ENCODE measurements at places on chromosomes 3 and 15.

DNA sequence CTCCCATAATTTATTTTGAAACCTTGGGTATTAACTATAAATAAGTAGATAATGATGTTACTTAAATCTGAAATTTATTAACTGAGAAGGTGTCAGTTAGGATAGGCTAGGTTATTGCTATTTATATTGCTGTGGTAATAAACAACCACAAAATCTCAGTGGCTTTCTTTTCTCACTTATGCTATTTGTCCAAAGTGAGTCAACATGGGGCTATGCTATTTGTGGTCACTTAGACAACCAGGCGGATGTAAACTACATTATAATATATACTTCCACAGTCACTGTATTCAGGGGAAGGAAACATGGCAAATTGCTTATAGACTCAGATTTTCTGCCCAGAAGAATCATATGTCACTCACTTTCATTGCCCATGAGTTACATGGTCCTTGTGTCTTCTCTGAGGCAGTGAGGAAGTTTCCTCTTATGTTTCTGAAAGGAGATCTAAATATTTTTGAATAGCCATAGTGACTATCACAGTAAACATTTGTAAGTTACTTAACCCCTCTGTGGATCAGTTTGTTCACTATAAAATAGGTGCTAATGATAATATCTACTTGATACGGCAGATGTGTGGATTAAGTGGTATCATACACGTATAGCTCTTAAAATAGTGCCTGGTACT lies 19.8 kb downstream of the HMG20A start:
- DNase-seq = no peak

DNA sequence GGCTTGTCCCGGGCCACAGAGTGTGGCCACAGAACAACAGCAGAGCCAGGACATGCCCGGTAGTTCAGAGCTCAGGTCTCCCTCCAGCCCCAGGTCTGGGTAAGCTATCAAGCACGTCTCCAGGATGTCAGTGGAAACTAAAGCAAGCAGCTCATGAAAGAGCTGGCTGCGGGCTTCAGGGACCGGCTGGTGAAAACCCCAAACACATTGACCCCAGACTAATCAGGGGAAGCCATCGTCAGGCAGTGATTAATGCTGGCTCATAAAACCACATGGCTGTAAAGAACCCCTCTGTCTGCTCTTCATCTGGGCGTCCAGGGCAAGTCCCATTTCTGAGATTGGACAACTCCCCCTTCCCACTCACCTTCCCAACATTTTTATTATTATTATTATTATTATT lies 37.8 kb downstream of the LMCD1 start:
- no peak for DNase-seq

DNA sequence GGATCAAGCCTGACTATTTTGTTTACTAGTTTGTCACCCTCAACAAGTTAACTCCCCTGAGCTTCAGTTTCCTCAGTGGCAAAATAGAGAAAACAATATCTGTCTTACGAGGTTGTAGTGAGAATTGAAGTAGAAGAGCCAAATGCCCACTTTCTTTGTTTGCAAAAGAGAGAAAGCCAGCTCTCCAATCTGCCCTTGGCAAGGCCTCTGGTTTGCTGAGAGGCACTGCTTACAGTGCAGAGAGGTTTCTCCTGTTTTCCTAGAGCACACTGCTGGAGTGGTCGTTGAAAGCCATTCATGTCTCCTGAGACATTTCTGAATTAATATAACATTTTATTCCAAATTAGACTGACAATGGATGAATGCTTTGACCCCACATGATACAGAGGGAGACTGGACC lies 260.5 kb upstream of the IGF1R start:
- no peak for DNase-seq

DNA sequence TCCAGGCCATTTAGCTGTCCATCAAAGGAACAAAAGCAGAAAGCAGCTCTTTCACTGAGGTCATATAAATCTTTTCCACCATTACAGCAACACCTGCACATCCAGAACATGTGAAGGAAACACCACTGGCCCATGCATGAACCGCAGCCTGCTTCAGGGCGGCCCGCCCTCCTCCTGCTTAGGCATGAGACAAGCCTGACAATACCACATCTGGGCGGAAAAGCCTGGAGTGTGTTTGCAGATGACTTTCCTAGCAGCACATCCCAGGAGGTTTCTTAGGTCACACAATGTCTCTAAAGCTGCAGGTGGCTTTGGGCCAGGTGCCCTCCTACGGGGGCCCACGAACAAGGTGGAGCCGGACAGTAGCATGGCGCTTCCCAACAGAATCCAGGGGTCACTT lies 19.6 kb downstream of the CYFIP1 start:
- DNase-seq = no peak

DNA sequence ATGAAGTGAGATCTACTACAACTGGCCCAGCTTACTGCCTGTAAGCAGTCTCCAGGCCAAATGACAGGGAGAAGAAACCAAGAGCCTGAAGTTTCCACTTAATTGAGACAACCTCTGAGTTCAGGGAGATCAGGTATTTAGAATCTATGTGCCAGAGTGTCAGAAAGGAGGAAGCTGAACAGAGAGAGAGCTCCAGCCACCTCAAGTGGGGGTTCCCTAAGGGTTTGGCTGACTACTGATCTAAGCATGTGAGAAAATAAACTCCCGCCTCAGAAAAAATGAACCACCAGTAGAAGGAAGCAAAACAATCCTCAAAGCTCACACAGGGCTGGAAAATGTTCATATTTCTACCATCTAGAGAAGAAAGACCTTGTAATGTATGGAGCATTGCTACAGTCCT lies 25.0 kb downstream of the ADAM10 start:
- no peak for DNase-seq

DNA sequence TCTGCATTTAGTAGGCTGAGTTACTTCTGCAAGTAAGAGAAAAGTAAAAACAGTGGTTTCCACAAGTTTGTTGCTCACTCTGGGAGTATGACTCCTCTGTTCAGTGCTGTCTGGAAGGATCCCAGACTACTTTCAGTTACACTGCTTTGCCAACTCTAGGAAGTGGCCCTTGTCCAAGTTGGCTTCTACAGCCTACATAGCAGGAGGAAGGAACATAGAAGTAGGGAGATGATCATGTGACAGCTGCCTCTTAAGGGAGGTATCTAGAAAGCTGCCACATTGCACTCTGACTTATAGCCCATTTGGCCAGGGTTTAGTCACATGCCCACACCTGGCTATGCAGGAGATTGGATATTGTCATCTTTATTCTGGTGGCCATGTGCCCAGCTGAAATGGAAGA lies 298.1 kb downstream of the NSUN3 start:
- DNase-seq = no peak

DNA sequence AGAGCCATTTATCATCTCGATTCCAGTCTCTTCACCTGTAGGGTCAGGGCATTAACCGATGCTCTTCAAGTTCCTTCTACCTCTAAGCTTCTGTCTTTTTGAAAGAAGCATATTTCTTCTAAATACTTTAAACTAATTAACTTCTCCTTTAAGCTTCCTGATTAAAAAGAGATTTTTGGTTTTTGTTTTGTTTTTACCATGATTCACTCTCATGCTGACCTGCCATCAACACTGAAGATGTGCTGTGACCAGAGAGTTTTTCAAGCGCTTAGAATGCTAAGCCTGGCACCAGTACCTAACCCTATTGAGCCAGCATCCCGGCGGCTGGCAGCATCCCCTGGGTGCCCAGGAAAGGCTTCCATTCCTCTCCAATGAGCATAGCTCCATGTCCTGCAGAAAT lies 89.3 kb downstream of the FOXP1 start:
- DNase-seq = no peak

Data from activated CD4-positive, CD25-positive, alpha-beta regulatory T cell treated with anti-CD3 and anti-CD28 coated beads, Interleukin-2, amount 50 U/mL, for 72 hours (primary cell).